CD4-positive, alpha-beta memory T cell (primary cell): ENCODE measurements at places on chromosomes 1 and 21. TPM values are rescaled to one million over a fixed set of nuclear protein-coding genes. Genes with fewer than 3 reads are reported as not detected.

The RIMS3 gene
- total RNA-seq: 2.3 TPM

The SH3BGR gene
- 0.58 TPM for total RNA-seq

DNA sequence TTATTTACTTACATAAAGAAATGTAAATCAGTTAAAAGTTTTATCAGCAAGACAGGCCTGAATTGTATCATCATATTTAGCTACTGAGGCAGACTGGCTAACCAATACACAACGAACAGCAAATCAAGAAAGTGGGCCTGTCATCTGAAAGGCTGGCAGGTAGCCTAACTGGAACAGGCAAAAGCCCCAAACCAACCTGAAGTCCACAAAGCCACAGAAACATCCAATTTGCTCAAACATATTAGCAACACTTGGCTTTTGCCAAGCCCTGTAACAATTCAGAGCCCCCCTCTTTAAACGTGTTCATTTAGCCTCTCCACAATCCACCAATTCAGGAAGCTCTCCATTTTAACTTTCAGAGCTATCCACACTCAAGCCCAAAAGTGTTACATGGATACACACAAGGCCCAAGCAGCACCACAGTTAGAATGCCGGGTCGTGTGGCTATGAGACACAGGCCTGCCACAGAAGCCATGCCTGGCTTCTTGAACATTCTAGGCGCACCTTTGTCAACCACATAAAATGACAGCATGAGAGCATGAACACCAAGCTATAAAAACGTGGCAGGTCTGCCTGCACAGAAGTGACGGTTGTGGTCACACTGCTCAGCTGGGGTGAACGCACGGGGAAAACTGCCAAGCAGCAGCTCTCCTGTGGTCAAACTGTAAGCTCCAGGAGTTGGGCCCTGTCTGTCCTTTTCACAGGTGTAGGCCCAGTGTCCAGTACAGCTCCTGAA is 49.3 kb downstream of the CD34 start:
- peak; percentile 43 for DNase-seq

DNA sequence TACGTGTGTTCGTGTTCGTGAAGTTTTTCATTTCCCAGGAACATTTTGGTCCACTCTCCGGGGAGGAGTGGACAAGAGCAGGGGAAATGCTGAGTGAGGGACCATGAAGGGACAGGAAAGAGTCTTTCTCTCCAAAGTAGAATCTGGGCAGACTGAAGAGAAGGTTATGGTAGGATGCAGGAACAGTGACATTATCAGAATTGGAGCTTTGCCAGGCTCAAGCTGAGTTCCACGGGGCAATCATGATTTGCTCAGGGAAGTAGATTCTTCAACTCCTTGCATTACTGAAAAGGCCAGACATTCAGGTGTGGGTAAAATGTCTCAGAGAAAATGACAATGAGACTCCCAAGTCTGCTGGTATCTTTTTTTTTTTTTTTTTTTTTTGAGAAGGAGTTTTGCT is 16.6 kb downstream of the ATP1A4 start:
- DNase-seq: no peak

DNA sequence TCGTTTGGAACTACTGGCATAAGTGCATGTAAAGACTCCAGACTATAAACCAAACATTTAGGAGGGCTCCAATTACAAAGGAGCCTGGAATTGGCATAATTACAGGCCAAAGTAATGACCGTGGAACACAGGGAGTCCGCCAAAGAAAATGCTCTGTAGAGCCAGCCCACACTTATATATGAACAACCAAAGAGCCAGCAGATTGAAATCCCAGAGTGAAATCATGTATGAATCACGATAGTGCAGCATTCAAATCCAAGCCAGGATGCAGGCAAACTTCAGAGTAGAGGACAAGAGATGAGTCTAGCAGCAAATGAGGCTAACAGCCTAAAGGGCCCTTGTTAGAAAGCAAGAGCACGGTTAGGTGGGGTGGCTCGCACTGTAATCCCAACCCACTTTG is 13.1 kb downstream of the VPS26C start:
- DNase-seq: no peak

DNA sequence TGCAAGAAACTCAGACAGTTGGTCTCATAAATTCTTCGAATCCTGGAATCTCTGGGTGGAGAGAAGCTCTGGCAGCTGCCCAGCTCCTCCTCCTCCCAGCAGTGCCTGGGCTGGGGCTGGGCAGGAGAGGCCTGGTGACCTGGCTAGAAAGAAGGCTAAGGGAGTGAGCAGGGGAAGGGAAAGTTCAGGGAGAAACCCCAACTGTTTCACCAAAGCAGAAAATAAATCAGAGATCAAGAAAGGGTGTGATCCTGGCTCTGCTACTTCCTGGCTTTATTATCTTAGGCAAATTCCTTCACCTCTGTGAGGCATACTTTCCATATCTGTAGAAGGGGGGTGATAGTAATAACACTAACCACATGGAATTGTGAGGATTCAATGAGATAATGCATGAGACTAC is 8.8 kb upstream of the COL16A1 start:
- DNase-seq: no peak

DNA sequence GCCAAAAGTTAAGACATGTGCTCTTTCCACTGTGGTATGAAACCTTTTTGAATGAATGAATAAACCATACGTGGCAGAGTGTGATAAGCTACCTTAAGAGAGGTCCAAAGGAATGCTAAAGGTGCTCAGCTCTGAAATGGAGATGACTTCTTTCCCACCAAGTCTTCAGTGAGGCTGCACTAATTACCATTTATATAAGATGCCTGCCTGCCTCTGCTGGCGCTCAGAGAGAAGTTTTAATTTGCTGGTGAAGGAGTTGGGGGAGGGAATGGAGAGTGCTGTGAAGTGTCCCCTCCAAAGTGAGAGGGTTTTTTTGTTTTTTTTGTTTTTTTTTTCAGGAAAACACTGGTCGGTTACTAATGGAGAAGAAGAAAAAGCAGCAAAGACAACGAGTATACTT is 559.0 kb downstream of the OMA1 start:
- no peak for DNase-seq

- DNase-seq: no peak
These were observed 94.0 kb upstream of the KCND3 start for GRCh38 chr1:112083487-112083886.

DNA sequence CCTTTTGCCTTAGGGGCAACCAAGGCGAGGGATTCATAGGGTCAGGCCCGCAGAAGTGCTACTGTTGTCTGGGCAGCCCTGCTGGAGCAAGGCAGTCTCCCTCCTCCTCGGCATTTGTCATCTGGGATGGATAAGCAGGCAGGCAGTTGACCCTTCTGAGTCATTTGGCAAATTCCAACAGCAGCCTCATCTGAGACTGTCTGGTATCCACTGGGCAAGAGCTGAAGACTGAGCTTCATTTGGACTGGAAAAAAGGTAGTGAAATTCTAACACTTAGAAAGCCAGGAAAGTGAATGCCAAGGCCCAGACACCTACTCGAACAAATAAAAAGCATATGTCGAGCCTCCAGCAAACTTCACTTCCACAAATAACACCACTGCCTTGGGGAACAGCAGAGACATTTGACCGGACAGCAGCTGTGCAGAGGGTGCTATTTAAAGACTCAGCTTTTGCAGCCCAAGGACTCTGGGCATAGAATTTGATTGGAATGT is 4.0 kb upstream of the ZBTB40 start:
- DNase-seq: no peak

DNA sequence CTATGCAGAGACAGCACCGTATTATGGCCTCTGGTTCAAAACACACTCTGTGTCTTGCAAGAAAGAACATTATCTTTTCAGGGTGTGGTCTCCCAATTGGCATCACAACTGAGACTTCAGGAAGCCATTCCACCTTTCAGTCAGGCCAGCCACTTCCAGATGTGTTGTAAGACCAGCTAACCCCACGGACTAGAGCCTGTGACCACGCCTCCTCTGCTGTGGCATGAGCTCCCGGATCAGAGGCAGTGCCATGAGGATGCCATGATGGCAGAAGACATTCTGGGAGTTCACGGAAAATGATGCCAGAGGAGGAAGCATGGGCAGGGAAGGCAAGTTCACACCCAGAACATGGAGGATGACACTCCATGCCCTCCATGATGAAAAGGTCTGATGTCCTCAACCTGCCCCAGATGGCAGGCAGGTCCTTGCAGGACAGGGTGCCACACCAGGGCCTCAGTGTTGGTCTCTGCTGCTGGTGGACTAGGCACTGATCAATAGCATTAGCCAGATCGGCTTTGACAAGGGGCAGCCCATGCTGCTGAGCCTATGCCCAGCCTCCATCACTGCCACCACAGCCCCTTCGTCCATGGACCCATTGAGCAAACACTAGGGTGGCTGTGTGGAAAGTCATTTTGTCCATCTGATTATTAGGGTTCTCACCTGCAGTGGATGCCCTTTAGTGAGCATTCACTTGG is 341.6 kb downstream of the MATN1 start:
- DNase-seq: no peak

DNA sequence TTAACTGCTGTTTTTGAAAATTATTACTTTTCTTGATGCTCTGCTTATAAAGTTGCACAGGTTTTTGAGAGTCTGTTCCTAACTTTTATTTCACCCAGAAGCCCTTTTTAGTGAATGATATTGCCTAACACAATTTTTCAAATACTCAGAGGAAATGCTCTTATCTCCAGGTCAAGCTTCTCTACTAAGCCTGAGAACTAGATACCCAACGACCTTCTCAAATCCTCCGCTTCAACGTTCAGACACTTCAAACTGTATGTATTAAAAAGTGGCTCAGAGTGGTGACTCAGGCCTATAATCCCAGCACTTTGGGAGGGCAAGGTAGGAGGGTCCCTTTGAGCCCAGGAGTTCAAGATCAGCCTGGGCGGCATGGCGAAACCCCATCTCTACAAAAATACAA is 88.5 kb downstream of the ASH1L start:
- no peak for DNase-seq

GRCh38 chr1:89896105-89896942 is 75.5 kb downstream of the LRRC8D start:
- no peak for DNase-seq
